ENCODE measurements at places on chromosomes 16 and 17.
A peak's percentile ranks its signal among the peaks of the same experiment; 100 is the strongest.

DNA sequence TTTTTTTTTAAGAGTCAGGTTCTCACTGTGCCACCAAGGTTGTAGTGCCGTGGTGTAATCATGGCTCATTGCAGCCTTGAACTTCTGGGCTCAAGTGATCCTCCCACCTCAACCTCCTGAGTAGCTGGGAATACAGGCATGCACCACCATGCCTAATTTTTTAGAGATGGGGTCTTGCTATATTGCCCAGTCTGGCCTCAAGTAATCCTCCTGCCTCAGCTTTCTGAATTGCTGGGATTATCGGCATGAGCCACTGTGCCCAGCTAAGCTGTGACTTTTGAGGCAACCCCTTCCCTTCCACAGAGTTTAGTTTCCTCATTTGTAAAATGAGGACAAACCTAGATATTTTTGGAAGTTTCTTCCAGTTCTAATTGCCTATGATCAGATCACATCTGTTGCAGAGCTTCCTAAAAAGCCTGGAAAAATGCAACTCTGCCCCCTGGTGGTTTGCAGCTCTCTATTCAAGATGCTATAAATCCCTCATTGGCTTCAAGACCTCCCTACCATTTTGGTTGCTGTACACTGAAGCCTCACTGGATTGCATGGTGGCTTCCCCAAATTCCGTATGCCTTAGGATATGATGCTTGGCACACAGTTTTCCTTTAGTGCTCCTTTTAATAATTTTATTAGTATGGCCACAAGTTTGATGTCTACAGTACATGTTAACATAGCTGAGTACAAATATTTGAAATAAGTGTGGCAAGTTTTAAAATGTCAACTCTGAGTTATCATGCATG lies 19.3 kb downstream of the GDE1 start:
- DNase-seq: peak; percentile 65

DNA sequence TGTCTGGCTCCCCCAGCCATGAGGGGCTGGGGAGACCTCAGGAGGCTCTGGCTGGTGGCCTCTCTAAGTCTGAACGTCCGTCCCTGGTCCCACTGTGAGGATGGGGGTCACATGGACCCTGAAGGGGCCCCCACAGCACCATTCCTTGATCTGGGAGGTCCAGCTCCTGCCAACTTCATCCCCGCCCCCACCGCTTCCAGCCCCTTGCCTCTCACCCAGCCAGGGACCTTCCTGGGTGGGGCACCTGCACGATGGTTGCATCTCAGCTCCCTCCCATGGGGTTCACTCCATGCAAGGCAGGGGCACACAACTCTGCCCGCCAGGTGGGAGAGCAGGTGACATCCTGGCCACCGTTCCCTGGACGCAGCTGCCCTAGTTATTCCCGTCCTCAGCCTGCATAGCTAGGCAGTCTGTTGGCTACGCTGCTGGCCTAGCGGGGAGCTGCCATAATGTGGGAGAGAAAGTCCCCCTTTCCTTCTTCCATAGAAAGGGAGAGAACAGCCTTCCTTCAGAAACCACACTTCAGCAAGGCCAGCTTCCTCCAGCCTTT lies 217.9 kb upstream of the RPL38 start:
- no peak for DNase-seq

- DNase-seq: peak; percentile 8
Measured at GRCh38 chr16:73113336-73113735, 65.4 kb upstream of the ZFHX3 start.

GRCh38 chr16:49610983-49611382 lies 237.4 kb downstream of the C16orf78 start:
- no peak for DNase-seq

- DNase-seq: peak; percentile 38
Measured at GRCh38 chr17:14330492-14330962, 29.6 kb downstream of the HS3ST3B1 start.

DNA sequence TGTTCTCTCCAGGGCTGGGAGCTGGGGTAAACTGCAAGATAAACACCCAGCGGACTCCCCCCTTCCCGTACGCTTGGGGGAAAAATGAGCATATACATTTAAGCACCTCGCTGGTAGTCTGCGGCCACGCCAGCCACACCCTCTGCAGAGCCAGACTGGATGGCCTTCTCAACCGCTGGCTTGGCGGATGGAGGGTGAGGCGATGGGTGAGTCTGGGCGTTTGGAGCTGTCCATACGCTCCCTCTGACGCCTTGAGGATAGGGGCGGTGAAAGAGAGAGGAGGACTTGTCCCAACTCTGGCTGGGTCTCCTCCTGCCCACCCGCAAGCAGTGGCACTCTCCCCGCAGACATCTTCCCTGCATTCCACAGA lies 1.0 kb downstream of the ITGA3 start:
- DNase-seq: peak; percentile 42

DNA sequence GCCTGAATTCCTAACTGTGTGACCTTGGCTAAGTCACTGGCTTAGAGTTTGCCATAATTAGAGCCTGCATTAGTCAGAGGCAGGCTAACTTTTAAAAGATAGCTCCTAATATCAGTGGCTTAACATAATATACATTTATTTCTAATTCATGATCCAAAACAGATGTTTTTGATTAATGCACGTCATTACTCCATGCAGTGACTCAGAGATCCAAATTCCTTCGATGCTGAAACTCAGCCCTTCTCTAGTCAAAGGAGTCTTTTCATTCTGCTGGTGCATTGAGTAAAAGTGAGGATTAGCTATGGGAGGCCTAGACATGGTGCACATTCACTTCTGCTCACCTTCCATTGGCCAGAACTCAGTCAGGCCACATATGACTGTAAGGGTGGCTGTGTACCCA lies 49.8 kb downstream of the IRX3 start:
- DNase-seq: peak; percentile 88

DNA sequence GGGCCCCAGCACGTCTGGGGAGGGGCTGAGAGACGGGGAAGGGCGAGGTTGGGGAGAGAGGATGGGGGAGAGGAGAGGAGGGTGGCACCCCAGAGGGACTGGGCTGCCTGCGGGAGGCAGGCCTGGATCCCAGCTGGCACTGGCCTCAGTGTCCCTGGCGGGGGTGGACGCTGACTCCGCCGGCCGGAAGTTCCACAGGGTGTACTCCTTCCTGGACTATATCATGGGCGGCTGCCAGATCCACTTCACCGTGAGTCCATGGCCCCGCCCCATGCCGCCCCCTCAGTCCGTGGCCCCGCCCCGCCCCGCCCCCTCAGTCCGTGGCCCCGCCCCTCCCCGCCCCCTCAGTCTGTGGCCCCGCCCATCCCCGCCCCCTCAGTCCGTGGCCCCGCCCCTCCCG lies 11.3 kb downstream of the CPNE7 start:
- no peak for DNase-seq

DNA sequence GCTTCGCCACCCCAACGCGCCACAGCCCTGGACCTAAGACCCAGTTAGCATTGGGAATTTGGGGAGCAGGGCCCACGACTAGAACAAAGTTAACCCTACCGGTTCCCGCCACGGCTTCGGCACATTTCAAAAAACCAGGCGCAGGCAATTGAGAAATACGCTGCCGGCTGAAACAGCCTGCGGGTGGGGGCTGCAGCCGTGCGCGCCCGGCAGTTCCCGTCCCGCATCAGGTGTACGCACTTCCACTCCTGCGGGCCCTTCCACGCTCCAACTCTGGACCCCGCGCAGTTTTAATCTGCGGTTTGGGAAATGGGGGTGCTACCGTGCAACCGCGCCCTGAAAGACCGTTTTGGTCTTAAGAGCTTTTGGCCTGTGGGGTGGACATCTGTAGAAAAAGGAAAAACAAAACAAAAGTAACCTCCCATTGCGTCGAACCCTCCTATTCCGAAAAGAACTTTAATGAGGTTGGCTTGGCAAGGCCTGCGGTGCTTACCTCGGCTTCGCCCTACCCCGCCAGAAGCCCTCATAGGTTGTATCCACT lies 7.1 kb downstream of the IRX5 start:
- no peak for DNase-seq

GRCh38 chr17:75487351-75488070 lies 27.8 kb downstream of the CASKIN2 start:
- no peak for DNase-seq

DNA sequence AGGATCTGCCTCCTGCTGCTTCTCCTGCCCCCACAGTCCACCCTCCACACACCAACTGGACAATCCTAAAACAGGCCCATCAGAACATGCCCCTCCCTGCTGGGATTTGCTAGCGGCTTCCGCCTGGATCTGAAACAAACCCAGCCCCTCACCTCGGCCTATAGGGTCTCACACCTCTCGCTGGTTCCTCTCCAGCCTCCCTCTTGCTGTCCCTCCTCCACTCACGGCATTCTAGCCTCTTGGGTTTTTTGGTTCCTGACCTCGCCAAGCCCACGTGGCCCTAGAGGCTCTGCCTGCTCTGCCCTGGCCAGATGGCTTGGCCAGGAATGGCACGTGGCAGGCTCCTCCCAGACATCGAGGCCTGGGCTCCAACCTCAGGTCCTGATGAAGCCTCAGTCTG lies 15.7 kb upstream of the MTSS2 start:
- no peak for DNase-seq

DNA sequence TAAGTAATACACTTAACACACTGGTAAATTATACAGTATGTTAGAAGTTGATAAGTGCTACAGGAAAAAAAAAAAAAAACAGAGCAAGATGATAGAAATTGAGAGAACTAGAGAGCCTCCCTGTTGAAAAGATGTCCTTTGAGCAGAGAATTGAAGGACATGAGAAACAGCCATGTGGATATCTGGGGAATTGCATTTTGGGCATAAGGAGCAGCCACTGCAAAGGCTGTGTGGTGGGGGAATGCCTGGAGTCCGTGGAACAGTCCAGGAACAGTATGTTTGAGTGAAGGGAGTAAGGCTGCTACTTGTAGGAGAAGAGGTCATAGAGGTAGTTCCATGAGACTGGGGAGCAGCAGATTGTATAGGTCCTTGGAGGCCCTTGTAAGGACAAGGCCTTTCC lies 178.4 kb downstream of the FTO start:
- no peak for DNase-seq

GRCh38 chr16:67014634-67015312 lies 14.2 kb upstream of the CBFB start:
- no peak for DNase-seq
